ENCODE measurements at places on chromosomes 4 and X. TPM values are rescaled to one million over a fixed set of nuclear protein-coding genes. Genes with fewer than 3 reads are reported as not detected.

The SOX3 gene
- total RNA-seq, result not detected

The SMARCA1 gene
- not detected for total RNA-seq

The MAP7D2 gene
- total RNA-seq, result 0.53 TPM

The AREG gene
- 0.46 TPM for total RNA-seq

The SHOX gene
- not detected for total RNA-seq

The GAGE12H gene
- not detected for total RNA-seq

The SLC10A4 gene
- not detected for total RNA-seq

DNA sequence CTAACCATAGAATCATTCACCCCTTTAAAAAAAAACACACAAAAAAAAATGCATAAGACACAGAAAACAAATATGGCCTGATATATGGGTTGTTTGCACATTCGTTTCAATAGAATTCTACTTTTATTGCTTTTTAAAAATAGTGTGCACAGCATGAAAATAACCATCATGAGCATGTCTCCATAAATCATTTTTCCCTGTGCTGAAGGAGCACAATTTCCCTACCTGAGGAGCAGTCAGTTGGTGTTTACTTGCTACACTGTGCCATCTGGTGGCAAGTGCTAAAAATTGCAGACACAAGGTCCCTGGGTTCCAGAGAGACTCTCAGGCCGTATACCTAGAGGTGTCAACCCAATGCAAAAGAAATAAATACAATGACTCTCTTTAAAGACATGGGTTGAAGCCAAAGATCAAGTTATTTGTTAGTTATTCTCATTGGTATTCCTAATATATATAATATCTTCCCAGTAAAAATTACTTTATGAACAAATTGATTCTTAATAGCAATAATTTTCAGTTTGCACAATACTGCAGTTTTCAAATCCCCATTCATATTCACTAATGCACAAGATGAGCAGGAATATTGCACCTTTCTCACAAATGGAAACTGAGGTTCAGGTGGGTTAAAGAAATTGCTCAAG, 551.4 kb downstream of the IQCM start:
- DNase-seq, result no peak

DNA sequence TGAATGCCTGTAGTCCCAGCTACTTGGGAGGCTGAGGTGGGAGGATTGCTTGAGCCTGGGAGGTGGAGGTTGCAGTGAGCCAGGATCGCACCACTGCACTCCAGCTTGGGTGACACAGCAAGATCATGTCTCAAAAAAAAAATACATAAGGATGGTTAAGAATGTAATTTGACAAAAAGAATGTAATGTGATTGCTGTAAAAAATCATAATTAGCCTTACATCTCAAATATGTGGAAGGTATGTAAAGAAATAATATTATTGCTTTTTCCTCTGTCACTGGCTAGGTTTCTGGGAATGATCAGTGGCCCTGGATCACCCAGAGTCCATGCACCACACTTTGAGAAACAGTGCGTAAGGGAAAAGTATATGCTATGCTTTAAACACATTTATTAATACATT, 106.1 kb upstream of the C1GALT1C1 start:
- no peak for DNase-seq

- no peak for DNase-seq
Observed at GRCh38 chr4:177408023-177408422, 34.2 kb downstream of the AGA start.

DNA sequence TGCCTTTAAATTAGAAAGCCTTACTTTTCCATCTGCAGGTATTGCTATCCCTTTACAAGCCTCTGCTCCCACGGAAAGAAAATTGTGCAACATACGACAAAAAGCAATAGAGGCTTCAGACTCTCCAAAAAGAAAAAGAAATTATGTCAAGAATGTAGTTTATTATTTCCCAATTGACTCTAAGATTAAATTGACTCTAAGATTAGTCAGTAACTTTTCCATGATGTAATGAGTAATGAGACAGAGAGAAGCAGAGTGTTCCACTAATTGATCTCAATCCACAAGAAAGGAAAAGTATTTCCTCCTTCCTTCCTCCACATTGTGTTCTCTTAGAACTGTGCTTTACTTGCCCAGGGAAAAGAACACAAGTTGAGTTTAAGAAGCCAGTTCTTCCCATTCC, 345.7 kb upstream of the HS3ST1 start:
- DNase-seq, result no peak

- no peak for DNase-seq
Observed at GRCh38 chr4:109094056-109094455, 208.4 kb downstream of the COL25A1 start.

DNA sequence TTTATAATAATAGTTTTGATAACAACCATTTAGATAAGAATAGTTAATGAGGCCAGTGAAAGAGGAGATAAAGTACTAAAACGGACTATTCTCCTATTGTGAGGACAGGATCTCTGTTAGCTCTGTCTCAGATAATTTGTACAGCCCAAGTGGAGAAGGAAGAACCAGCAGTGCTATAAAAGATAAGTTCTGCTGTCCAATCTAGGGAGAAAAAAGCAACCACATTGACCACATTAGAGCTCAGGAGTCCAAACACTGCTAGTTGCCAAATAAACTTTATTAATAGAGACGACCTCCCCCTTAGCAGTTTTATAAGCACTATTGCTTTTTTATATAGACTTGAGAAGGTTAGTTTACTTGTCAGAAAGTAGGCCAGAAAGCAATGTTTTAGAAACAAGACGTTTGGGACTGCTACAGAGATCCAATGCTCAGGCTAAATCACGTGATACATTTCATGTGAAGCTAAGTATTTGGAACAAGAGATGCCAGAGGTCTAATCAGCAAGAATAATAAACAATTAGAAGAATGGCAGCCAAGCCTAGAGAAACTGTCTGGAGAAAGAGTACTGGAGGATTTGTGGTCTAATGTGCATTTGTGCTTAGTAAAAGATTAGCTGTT, 15.9 kb downstream of the IL15 start:
- no peak for DNase-seq

DNA sequence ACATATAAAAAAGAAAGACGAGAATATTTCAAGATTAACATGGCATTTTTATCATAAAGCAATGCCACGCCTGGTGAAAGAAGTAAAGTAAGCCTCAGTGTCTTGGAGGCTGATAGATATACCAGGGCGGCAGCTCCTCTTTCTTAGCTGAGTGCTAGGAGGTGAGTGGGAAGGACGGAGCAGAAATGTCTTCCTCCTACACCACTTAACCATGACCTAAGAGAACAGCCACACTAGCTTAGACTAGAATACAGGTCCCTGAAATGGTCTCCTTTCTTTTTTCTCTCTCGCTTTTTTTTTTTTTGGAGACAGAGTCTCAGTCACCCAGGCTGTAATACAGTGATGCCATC, 75.0 kb downstream of the NAF1 start:
- DNase-seq, result no peak

- DNase-seq, result no peak
Observed at GRCh38 chr4:45971108-45971507, 152.7 kb downstream of the GABRG1 start.

DNA sequence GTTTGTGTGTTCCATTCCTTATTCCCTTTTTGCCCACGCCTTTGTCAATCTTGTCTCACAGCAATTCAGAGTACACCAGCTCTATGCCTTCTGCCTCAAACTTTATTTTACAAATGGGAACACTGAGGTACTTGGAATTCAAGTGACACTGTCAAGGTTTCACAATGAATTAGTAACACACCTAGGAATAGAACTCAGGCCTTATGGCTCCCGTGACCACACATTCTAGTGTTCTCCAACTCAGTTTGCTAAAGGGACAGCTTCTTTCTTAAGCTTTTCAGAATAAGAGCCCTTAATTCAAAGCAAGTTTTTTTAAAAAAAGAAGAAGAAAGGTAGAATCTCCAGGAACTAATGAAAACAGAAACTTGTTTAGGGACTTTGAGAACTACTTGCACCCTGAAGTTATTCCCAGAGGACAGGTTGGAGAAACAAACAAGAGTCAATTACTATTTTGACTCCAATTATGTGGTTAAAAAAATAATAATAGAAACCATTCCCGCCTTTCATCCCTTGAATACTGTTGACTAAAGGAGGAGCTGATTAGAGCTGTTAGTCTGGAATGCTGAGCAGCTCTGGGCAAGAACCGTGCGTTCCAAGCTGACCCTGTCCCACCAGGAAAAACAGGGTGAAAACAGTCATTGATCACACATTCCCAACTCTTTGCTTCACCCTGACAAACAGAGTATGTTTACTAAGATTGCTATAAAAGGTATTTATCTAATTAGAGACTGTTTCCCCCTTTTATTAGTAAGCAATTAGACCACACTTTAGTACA, 408.8 kb upstream of the CNKSR2 start:
- no peak for DNase-seq

DNA sequence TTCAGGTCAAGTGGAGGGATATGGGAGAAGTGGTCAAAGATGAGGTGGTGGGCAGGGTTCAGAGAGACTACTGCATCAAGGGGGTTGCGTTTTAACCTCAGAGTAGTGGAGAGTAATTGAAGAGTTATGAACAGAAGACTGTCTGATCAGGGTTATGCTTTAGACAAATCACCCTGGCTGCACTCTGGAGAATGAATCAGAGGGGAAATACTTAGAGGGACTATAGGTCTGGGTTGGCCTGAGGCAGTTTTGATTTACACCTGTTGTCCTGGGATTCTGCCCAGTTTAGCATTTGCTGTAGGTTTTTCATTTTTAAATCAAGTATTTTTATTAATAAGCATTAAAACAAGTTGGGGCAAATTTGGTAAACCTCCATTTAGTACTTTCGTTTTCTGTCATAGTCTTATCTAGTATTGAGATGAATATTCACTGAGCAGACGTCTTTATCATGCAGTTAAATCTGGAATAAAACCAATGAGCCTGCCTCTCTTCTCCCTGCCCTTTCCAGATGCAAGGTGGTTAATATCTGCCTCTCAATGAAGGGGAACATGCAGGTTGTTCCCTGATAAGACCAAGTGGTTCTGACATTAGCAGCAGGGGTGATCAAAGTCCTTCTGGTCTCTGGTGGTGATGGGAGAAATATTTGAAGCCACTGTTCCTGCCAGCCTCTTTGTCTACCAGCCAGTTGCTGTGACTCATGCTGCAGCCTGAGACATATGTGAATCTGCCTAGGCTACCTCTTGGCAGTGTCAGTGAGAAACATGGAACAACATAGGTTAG, 116.0 kb upstream of the RPS6KA3 start:
- DNase-seq, result no peak

DNA sequence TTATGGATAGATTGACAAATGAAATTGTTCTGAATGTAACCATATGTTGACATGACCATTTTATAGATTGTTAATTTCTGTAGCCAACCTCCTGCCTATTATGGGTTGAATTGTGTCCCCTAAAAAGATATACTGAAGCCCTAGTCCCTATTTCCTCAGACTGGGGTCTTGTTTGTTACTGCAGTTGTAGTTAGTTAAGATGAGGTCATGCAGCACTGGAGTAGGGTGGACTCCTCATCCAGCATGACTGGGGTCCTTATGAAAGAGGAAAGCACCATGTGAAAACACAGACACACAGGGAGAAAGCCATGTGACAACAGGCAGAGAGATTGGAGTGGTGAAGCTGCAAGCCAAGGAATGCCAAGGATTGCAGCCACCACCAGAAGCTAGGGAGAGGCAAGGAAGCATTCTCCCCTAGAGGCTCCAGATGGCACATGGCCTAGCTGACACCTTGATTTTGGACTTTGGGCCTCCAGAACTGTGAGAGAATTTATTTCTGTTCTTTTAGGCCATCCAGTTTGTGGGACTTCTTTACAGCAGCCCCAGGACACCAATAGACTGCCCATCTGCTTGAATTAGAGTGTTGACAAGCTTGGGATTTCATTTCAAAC, 14.0 kb downstream of the MTM1 start:
- DNase-seq, result no peak

DNA sequence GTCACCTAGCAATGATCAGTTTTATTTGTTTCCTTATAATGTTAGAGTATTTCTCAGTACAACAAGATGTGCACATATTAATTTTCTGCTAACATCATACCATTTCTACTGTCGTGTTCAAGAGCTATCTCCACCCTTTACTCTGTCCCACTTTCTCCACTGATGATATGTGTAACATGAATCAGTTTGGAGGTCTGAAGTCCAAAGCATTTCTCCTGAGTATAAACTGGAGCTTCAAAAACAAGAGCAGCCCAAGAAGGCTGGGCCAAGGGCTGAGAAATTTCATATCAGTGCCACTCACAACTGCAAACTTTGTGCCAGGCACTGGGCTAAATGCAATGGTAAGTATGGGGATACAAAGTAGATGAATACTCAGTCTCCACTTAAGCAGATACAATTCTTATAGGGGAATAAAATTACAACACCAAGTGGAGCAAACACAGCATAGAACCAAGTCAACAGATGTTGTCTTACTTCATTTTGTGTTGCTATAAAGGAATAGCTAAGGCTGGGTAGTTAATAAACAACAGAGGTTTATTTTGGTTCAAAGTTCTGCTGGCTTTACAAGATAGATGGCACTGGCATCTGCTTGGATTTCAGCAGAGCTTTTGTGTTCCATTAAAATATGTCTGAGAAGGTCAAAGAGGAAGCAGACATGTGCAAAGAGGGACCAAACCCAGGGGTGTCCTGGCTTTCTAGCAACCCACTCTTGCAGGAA, 44.2 kb downstream of the AMELX start:
- DNase-seq, result no peak

- peak; percentile 48 for DNase-seq
Observed at GRCh38 chrX:14032406-14032805, 2.7 kb upstream of the GEMIN8 start.

- no peak for DNase-seq
Observed at GRCh38 chr4:152039023-152039481, 278.2 kb upstream of the GATB start.

GRCh38 chr4:184104419-184105101, 113.1 kb downstream of the ENPP6 start:
- no peak for DNase-seq

- no peak for DNase-seq
Observed at GRCh38 chrX:96692890-96693289, 8.2 kb downstream of the DIAPH2 start.

DNA sequence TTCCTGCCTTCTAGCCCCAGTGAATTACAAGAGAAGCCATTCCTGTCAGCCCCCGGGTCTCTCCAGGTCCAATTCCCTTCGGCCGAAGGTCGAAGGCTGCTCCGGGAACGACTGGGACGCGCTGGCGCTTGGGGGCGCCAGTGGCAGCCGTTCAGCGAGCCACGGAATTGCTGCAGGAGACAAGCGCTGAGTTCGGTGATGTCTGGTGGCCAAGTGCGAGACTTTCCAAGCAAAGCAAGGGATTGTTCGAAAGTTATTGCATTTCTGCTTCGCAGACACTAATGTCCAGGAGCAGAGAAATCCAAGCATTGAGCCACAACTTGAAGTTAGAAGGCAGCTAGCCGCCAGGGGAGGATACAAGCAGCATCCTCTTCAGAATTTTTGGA, 1.1 kb upstream of the DKK2 start:
- DNase-seq, result no peak

DNA sequence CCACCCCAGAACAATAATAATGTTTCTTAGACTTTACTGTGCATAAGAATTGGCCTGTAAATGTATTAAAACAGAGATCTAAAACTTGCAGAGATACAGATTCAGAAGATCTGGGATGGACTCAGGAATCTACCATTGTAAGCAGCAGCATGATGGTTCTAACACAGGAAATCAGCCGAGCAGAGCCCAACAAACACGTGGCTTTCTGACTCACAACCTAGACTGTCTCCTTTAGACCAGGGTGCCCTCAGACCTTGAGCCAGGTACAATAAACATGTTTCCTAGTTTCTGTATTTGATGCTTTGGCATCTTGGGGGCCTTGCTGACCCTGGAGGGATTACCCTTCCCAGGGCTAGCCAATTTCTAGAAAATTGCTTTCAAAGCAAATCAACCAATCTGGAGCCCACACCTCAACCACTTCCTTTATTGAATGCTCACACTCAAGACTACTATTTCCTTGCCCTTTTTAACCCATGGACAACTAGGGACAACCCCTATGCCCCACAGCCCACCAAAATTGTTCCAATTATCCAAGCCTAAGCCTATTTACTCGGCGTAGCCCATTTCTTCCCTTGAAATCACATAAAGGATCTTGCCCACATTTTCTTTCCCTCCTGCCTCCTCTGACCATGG, 80.5 kb downstream of the TBC1D9 start:
- DNase-seq, result no peak

Data from CD8-positive, alpha-beta memory T cell (primary cell).